Ascending aorta (tissue), 2 donors: ENCODE measurements at places on chromosomes 13 and 19.
A peak's percentile ranks its signal among the peaks of the same experiment; 100 is the strongest.

GRCh38 chr19:19502808-19503602, 12.3 kb downstream of the TSSK6 start:
- no peak overlapping the region for H3K4me3 ChIP-seq
- no peak overlapping the region for H3K27ac ChIP-seq
- H3K4me1 ChIP-seq = no peaks in the 10 kb centered on the region
- no peaks in the 10 kb centered on the region for H3K27me3 ChIP-seq

DNA sequence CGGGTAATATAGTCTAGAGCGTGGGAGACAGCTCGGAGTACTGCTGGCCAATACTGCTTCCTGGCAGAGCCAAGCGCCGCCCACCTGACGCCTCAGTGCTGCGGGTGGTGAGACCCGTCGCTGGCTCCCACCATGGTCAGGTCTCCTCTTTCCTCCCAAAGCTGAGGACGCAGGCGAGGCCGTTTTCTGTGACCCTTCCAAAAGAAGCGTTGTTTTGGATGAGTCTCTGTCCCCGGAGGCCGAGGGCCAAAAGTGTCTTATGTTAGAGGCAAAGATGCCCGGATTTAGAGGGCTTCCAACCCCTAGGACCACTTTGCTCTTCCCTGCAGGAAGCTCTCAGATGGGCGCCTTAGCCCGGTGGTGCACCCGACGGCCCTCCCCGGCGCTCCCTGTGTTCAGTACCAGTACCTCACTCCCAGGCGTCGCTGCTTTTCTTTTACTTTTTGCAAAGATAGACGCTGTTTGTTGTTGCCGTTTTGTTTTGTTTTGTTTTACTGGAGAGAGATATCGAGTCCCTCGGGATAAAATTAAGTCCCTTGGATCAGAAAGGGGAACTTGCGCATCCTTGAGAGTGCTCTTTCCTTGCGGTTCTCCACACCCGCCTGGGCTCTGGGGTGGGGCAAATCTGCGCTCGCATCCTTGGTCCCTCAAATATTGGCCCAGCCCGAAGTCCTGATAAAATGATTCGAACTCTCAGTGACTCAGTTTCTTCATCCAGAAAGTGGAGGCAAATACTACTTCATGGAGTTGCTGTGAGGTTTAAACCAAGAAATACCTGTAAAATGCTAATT, 7.0 kb downstream of the PDX1 start:
- no peak overlapping the region for H3K4me3 ChIP-seq
- no peaks in the 10 kb centered on the region for H3K4me1 ChIP-seq
- H3K36me3 ChIP-seq = no peaks in the 10 kb centered on the region
- H3K27ac ChIP-seq = no peak overlapping the region
- H3K27me3 ChIP-seq = peaks cover 35% of the 10 kb centered on the region
- no peak for DNase-seq

DNA sequence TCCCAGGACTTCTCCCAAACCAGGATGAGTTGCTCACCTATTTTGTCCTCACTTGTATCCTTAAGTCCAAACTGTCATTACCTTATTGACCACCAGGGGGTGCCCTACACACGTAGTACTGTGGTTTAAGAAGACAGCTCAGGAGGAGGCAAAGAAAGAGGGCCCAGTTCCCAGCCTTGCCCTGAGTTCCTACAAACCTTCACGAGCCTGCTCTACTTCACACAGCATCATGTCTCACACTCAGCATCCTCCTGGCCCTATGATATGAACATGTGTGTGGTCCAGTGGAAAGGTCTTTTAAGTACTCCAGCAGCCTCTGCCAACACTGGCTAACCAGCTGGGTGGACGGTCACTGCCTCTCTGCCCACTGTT, 8.1 kb upstream of the ZNF784 start:
- no peaks in the 10 kb centered on the region for H3K27me3 ChIP-seq
- H3K27ac ChIP-seq = no peak overlapping the region
- H3K4me1 ChIP-seq = peaks cover 19% of the 10 kb centered on the region
- no peaks in the 10 kb centered on the region for H3K36me3 ChIP-seq

GRCh38 chr13:110445183-110445582, 116.3 kb downstream of the RAB20 start:
- H3K36me3 ChIP-seq = peaks cover 75% of the 10 kb centered on the region
- peak overlapping the region; percentile 80 for H3K27ac ChIP-seq
- DNase-seq = peak; percentile 50
- no peak overlapping the region for H3K4me3 ChIP-seq

- no peaks in the 10 kb centered on the region for H3K36me3 ChIP-seq
- DNase-seq = no peak
- no peak overlapping the region for H3K4me3 ChIP-seq
- H3K27ac ChIP-seq = no peak overlapping the region
- no peaks in the 10 kb centered on the region for H3K27me3 ChIP-seq
These were observed 13.6 kb downstream of the EMP3 start for GRCh38 chr19:48338802-48339503.

DNA sequence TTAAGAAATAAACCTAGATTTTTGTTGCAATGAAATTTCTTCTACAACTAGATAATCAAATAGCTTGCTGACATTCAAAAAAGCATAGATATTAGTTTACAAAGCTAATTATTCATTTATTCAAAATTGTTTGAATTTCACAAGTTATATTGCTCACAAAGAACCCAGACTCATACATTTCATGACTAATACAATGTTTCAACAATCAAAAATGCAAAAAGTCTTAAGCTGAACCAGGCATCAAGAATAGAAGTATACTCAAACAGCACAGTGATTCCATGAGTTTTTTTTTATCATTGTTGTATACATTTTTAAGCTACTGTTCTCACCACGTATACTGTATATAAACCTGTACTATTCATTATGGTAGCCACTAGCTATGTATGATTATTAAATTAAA, 51.0 kb downstream of the DIAPH3 start:
- H3K27me3 ChIP-seq = no peaks in the 10 kb centered on the region
- no peak overlapping the region for H3K4me3 ChIP-seq
- DNase-seq = no peak
- no peak overlapping the region for H3K27ac ChIP-seq
- no peaks in the 10 kb centered on the region for H3K4me1 ChIP-seq

- H3K36me3 ChIP-seq = peaks cover 22% of the 10 kb centered on the region
- H3K27me3 ChIP-seq = no peaks in the 10 kb centered on the region
- DNase-seq = no peak
These were observed 21.1 kb downstream of the TLE2 start for GRCh38 chr19:3007975-3008374.

- H3K36me3 ChIP-seq = peaks cover 17% of the 10 kb centered on the region
- H3K27ac ChIP-seq = no peak overlapping the region
- DNase-seq = no peak
- H3K4me3 ChIP-seq = no peak overlapping the region
These were observed 8.0 kb upstream of the CCER2 start for GRCh38 chr19:38919837-38920601.

- H3K4me1 ChIP-seq = peaks cover 22% of the 10 kb centered on the region
- no peaks in the 10 kb centered on the region for H3K36me3 ChIP-seq
- peak overlapping the region; percentile 97 for H3K27ac ChIP-seq
These were observed 16.0 kb upstream of the ERCC1 start for GRCh38 chr19:45439569-45440258.

GRCh38 chr13:107545946-107546502, 669.3 kb downstream of the LIG4 start:
- H3K4me3 ChIP-seq = no peak overlapping the region
- H3K36me3 ChIP-seq = no peaks in the 10 kb centered on the region
- no peaks in the 10 kb centered on the region for H3K4me1 ChIP-seq
- no peaks in the 10 kb centered on the region for H3K27me3 ChIP-seq
- H3K27ac ChIP-seq = no peak overlapping the region

- no peak for DNase-seq
- H3K27ac ChIP-seq = no peak overlapping the region
- H3K27me3 ChIP-seq = no peaks in the 10 kb centered on the region
- no peaks in the 10 kb centered on the region for H3K36me3 ChIP-seq
These were observed 59.1 kb upstream of the RNF113B start for GRCh38 chr13:98236197-98236596.

- no peak for DNase-seq
- H3K4me3 ChIP-seq = no peak overlapping the region
- no peaks in the 10 kb centered on the region for H3K4me1 ChIP-seq
- H3K36me3 ChIP-seq = no peaks in the 10 kb centered on the region
These were observed 139.1 kb downstream of the SLC7A1 start for GRCh38 chr13:29456419-29456818.

- H3K27me3 ChIP-seq = no peaks in the 10 kb centered on the region
- no peaks in the 10 kb centered on the region for H3K4me1 ChIP-seq
These were observed 20.4 kb downstream of the ZNF708 start for GRCh38 chr19:21308773-21309172.

DNA sequence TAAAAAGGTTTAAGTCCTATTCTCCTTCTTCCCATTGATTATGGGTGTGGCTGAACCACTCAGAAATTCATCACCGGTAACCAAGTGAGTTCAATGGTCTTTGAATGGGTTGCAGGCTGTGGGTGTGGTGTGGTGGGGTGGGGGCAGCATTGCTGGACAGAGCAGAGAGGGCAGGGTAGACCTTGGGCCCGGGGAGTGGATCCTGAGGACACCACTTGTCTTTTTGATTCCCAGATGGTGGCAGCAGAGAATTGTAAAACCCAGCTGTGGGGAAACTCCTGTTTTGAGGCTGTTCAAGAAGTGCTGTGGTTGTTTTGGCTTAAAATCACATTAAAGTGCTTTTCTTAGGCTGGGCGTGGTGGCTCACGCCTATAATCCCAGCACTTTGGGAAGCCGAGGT, 45.8 kb upstream of the RGCC start:
- no peak for DNase-seq
- H3K27me3 ChIP-seq = no peaks in the 10 kb centered on the region
- H3K4me3 ChIP-seq = no peak overlapping the region
- H3K36me3 ChIP-seq = no peaks in the 10 kb centered on the region
- H3K27ac ChIP-seq = no peak overlapping the region
- H3K4me1 ChIP-seq = no peaks in the 10 kb centered on the region

DNA sequence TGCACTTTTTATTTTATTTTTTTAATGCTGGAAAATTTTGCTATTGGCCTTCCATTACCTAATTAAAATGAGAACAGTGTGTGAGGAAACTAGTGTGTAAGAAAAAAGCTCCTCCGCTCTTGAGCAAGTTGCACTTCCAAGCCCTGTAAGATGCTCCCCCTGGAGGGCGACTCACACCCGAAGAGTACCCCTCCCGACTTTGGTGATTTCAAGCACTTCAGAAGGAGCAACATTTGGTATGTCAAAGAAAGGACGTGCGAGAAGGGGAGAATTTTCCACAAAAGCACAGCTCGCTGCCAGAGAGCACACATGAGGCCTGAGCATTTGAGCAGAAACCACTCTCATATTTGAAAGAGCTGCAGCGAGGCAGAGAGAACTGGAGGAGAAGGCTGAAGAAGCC, 504.4 kb downstream of the FGF9 start:
- H3K36me3 ChIP-seq = no peaks in the 10 kb centered on the region
- H3K4me1 ChIP-seq = no peaks in the 10 kb centered on the region
- no peaks in the 10 kb centered on the region for H3K27me3 ChIP-seq
- H3K27ac ChIP-seq = no peak overlapping the region
- no peak for DNase-seq
- H3K4me3 ChIP-seq = no peak overlapping the region

- no peaks in the 10 kb centered on the region for H3K36me3 ChIP-seq
- no peak overlapping the region for H3K4me3 ChIP-seq
- no peak overlapping the region for H3K27ac ChIP-seq
- no peaks in the 10 kb centered on the region for H3K4me1 ChIP-seq
- no peaks in the 10 kb centered on the region for H3K27me3 ChIP-seq
These were observed 86.2 kb downstream of the IRS2 start for GRCh38 chr13:109700176-109700575.

DNA sequence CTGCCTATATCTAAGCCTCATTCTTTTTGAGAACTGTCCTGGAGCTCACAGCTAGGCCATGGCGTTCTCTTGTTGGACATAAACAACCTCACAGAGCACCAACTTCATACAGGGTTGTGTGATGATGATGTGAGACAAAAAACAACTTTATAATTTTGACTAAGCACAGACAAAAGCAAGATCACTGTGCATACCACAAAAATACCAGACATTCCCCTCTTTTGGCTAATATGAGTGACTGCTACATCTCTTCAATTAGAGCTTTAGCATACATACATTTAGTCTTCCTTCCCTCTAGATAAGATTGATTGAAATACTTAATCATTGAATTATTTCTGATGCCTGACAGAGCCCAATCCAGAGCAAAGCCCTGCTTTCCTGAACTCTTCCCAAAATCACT, 8.3 kb downstream of the MAB21L1 start:
- H3K27me3 ChIP-seq = no peaks in the 10 kb centered on the region
- no peak overlapping the region for H3K27ac ChIP-seq
- H3K4me1 ChIP-seq = peaks cover 3% of the 10 kb centered on the region
- no peak for DNase-seq

DNA sequence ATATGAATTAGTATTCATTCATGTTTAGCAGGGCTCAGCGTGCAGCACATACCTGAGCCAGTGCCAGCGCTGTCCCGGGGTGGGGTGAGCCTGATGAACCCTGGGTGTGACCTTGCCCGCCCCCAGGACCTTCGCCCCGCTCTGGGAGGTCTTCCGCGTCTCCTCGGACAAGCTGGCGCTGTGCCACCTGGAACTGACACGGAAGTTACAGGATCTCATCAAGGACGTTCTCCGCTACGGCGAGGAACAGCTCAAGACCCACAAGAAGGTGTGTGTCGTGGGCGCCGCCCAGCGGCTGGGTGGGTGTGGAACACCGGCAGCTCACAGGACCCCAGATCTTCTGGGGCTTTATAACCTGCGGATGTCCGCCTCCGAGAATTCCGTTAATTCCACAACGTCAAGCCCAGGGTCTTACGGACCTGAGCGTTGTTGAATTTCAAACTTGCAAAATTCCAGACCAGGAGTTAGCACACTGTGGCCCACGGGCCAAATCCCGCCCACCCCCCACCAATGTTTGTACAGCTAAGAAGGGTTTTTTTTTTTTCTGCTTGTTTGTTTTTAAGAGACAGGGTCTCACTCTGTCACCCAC, 15.4 kb downstream of the FCHO1 start:
- no peaks in the 10 kb centered on the region for H3K4me1 ChIP-seq
- no peaks in the 10 kb centered on the region for H3K27me3 ChIP-seq
- peak overlapping the region; percentile 26 for H3K4me3 ChIP-seq
- H3K27ac ChIP-seq = no peak overlapping the region
- peak; percentile 86 for DNase-seq

DNA sequence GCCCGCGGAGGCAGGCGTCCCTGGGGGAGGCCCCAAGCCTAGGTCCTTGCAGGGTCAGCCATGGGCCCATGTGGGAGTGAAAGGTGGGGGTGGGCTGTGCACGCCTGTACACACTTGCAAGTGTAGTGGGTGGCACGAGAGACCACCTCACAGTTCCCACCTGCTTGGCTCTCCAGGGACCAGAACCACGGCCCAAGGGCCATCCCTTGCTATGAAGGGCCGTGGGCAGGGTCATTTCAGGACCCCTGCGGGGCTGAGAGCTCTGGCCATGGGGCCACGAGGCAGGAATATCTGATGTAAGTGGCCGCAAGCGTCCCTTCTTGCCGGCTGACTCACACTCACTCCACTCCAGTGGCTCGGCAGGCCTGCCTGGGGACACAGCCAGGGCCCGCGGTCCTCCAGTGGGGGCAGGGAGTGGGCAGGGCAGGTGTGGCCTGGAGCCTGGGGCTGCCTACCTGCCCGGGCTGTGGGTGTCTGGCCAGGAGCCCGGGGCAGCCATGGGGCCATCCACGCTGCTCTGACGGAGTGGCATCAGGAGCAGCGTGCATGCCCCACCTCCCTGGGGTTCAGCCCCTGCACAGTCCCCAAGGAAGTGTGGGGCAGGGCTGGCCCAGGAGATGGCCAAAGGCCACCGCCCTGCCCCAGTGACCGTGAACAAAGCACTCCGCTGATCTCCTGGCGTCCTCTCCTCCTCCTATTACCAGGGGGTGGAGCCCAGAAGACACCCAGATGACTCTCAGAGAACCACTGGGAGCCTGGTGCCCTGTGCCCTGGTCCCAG, 8.6 kb upstream of the MKNK2 start:
- DNase-seq = peak; percentile 39
- H3K27ac ChIP-seq = peak overlapping the region; percentile 98

GRCh38 chr13:51096131-51096530, 14.9 kb downstream of the C13orf42 start:
- H3K27me3 ChIP-seq = no peaks in the 10 kb centered on the region
- no peak for DNase-seq
